ENCODE measurements at places on chromosomes 1 and 21.

DNA sequence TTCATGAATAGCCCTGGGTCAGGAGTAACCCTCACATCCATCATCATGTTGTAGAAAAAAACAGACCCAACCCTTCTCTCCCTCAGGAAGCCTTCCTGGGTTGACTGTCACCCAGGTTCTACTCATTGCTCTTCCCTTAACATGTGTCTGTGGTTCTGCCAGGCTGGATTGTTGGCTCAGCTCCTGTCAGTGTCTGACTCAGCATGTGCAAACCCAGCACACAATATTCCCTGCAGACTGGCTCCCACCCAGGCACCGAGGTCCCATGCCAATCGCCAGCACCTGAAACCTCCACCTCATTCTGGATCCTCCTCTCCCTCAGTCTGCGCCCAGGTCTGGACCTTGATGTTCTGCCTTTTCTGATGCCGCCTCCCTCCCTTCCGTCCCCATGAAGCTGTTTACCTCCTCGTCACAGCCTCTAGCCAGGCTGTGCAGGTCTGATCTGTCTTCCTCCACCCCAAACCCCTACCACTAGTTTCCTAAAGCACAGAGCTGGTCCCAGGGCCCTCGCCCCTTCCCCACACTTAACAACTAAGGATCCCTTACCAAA is 4.3 kb upstream of the S100A8 start:
- no peak for DNase-seq

GRCh38 chr1:57248830-57249229 is 175.0 kb downstream of the DAB1 start:
- DNase-seq, result no peak

DNA sequence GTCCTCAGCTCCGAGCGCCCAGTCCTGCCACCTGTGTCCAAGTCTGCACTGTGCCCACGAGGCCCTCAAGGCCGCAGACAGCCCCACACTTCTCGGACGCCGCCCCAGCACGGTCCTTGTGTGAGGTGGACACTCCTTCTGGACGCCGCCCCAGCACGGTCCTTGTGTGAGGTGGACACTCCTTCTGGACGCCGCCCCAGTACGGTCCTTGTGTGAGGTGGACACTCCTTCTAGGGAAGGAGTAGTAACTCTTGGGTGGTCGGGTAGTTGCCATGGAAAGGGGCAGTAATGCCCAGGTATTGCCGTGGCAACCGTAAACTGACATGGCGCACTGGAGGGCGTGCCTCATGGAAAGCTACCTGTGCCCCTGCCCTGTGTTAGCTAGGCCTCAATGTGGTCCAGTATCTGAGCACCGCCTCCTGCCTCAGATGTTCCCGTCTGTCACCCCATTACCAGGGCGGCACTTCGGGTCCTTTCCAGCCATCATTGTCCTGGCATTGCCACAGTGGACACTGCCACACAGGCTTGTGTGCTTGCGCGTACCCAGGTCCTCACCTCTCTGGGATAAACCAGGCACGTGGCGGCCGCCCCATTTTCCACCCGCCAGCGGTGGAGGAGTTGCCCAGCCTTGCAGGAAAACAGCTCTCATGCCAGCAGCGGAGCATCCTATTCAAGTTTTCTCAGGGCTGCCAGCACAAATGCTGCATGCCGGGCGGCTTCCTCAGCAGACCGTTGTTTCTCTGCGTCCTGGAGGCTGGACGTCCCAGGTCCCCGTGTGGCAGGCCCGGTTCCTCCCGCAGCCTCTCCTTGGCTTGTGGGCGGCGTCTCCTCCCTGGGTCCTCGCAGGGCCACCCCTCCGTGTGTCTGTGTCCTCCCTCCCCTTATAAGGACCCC is 40.8 kb upstream of the POFUT2 start:
- no peak for DNase-seq

DNA sequence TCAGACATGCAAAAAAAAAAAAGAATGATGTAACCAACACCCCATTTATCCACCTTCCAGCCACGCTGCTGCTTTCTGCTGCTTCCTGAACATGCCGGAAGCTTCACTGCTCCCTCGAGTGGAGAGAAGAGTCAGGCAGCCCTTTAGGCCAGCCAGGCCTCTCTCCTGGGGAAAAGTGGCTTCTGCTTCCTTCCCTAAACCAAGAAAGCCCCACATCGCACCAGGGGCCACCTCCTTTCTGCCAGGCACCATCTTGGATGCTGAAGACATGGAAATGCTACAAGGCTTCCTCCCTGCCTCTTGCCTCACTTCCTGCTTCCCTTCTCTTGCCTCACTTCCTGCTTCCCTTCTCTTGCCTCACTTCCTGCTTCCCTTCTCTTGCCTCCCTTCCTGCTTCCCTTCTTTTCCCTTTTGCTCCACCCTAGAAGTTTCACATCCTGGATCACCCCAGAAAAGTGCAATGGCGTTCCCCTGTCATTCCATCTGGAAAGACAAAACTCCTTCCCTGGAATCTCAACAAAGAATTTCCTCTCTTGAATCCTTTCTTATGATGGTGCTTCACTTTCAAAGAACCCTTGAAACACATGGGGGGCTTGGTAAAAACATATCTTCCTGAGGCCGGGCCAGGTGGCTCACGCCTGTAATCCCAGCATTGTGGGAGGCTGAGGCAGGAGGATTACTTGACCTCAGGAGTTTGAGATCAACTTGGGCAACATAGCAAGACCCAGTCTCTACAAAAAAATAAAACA is 18.7 kb downstream of the TNFRSF8 start:
- no peak for DNase-seq

DNA sequence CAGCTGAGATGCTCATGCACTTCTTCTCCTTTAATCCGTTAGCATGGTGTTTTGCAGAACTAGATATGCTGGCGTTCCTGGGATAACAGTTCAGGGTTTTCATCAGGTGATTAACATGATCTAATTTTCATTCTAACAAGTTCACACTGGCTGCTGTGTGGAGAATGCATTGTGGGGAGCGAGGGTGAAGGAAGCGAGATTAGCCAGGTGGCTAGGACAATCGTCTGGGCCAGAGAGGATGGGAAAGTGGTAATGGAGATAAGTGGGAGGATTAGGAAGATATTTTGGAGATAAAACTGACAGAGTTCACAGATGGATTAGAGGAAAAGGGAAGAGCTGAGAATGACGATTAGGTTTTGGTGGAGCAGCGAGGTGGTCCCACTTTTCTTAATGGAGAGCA is 138.1 kb upstream of the MAGI3 start:
- no peak for DNase-seq
